NCI-H460 (cell line): ENCODE measurements at places on chromosomes 16 and 17.
A peak's percentile ranks its signal among the peaks of the same experiment; 100 is the strongest.

- no peak for DNase-seq
Observed at GRCh38 chr16:47568351-47568750, 107.2 kb downstream of the PHKB start.

DNA sequence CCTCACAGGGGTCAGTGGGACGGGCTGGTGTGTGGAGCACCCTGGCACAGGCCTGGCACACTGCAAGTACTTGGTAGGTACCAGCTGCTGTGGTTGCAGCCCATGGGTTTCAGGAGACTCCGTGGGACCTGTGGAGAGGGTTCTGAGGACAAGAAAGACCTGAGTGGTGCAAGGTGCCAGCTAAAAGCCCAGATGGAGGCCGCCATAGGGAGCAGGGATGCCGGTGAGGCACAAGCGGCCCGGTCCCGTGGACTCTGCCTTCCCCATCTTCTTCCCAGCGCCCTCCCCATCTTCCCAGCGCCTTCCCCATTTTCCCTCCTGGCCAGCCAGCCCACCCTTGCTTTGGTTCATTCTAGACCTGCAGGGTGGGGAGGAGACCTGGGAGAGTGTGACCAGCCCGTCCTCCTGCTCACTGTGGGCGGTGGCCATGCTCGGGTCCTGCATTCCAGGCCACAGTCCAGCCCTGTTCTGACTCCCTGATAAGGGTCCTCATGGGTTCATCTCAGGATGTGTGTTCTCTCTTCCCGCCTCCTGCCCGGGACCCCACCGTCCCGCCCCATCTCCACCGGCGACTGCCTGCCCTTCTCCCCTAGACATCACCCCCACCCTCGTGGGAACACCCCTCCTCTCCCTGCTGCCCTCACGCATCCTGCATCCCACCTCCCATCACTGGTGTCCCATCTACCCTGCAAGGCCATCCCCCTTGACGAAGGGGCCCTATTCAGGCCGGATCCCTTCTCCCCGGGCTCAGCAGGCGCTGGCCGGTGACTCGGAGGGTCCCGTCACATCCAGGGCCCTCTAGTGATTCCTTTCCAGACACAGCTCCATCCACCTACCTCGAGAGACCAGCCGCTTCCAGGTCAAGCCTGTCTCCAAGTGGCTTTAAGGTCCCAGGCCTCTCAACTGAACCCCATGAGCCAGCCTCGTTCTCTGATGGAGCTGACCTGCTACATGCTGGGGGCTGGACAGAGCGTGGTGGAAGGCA, 3.4 kb downstream of the ZNF469 start:
- DNase-seq, result no peak

DNA sequence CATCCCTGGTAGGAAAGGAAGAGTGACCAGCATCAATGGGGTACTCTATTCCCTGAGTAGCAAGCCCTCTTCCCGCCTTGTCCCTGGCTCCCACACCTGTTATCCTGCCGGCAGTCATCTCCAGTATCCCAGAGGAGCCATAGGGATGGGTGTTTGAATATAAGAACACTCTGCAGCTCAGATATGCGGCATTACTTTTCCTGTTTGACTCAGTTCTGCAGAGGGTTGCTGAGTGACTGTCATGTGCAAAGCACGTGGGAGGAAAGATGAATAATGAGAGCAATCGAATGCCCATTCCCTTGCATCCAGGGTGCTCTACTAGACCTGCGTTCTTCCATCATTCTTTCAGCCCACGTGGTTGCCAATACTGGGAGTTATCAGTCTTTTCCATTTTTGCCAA, 115.1 kb downstream of the PRKCB start:
- no peak for DNase-seq

- DNase-seq, result no peak
Observed at GRCh38 chr16:72743011-72743761, 304.7 kb downstream of the ZFHX3 start.

- DNase-seq, result no peak
Observed at GRCh38 chr17:34614698-34615097, 35.3 kb downstream of the TMEM132E start.

DNA sequence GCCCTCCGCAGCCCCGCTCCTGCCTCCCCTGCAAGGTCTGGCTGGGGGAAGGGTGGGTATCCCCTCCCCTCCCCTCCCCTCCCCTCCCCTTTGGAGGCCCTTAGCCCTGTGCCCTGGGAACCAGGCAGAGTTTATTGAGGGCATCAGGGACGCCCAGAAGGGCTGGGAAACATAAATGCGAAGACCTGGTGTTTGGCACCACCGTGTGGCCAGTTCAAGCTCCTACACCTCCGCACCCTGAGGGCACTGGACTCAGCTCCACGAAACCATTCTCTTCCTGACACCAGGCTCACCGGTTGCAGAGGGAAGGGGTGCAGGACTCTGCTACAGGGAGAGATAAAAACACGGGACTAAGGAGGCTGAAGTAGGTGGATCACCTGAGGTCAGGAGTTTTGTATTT, 1.0 kb upstream of the AIPL1 start:
- peak; percentile 62 for DNase-seq

DNA sequence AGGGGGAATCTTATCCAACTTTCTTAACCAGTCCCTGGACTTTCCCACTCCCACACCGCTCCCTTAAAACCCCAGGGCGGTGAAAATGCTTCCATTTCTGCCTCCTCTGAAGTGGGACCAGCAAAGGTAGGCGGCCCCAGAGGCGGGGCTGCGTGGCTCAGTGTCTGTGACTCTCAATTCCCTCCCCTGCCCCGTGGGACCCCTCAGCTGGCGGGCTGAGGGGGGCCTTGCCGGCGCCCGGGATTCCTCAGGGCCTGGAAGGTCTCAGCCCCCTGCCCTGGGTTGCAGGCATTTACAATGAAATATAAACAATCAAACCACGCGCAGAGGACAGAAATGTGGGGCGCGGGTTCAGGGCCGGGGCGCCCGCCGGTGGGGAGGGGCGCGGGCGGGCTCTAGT, 3.6 kb downstream of the SOST start:
- no peak for DNase-seq

- no peak for DNase-seq
Observed at GRCh38 chr17:61053469-61053868, 346.2 kb upstream of the TBX2 start.

DNA sequence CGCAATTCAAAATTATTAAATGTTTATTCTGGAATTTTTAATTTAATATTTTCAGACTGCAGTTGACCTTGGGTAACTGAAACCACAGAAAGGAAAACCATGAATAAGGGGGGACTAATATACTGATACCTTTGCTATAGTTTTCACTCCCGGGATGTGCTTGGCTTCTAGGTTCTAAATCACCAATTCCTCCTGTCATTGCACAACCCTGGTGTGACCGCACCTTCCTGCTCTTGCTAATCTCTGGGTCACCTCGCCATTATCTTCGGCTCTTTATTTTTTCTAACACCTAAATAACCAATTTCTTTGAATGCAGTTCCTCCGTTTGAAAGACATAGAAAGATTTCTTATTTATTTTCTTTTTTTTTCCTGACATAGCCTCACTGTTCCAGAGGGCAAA, 634.5 kb upstream of the GOT2 start:
- no peak for DNase-seq

DNA sequence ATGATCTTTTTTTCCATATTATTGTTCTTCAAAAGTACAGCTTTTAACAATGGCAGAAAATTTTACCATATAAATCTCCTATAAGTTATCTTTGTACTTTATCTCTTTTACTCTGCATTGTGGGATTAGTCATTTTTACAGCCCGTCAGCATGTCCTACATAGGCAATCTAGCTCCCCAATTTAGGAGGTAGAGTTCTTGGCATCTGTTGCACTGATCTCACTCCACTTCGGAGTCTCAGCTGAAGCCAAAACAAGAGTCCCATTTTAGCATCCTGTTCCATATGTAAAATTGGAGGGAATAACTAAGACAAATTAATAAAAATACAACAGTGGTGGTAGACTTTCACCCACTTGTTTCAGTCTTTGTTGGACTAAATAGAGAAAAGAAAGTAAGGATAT, 31.1 kb upstream of the PRSS54 start:
- no peak for DNase-seq

DNA sequence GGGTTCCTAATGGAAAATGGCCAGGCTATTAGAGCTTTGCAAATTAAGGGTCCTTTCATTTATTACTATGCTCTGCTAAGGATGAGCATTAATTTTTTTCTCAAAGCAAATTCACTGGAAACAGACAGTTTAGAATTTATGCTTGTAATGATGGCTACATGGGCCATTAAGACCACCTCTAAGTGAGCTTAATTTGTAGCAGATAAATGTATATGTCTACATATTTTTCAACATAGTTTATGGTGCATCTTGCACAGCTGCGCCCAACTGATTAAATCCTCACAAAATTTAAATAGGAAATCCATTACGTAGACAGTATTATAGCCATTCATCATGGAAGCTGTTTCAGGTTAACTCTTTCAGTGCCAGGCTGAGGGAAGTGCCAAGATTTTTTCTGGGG, 220.9 kb downstream of the CBLN1 start:
- DNase-seq, result no peak

DNA sequence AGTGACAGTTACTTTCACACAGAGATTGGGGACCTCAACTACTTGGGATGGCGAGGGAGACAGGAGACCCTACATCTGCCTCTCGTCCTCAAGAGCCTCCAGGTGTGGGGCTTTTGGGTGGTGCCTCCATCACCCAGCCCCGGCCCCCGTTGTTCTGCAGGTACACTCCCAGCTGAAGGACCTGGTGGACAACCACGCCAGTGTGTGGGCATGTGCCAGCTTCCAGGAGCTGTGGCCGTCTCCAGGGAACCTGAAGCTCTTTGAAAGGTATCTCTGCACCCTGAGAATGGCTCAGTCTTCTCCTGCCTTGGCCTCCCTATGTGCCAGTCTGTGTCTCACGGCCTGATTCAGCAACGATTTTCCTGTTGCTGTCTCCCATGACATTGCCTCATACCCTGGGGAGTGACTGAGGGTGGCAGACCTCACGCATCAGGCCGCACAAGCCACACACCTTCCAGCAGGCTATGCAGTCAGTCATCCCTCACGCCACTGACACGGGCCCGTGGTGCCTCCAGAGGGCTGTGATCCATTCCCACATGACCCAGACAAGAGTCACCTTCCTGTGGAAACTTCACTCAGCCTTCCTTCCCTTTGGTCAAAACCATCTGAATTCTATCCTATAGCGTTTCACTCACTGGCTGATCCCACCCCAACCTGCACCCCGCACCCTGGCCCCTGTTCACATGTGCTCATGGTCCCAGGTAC, 3.7 kb downstream of the CCNF start:
- no peak for DNase-seq

DNA sequence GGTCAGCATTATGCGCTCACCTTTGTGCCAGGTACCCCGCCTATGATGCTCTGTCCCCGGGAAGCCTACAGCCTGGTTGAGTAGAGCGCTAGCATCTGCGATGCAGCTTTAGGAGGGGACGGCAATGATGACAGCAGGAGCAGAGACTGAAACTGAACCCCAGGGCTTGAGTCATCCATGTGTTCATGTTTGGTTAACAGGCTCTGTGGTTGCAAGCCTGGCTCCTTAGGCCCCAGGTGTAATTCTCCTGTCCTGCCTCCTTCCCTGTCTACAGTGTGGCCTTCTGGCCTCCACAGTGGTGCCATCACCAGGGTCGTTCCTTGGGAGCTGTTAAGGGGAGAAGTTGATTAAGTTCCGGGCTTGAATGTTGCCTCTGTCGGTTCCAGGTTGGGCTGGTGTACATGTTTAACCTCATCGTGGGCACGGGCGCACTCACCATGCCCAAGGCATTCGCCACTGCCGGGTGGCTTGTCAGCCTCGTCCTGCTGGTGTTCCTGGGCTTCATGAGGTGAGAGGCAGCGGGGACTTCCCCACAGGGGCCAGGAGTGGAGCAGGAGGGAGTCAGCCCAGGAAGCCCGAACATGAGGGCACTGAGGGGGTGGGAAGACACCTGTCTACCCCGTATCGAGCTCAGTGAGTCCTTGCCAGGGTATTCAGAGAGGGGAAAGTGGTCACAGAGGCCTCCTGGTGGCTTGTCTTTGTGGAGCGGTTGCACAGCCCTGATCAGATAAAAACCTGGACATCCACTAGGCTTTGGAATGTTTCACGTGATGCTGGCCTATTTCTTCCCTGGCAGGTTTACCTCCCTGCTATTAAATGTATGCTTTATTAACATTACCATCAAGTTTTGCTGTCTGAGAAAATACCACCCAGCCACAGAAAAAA, 9.2 kb upstream of the NAT9 start:
- DNase-seq, result no peak

DNA sequence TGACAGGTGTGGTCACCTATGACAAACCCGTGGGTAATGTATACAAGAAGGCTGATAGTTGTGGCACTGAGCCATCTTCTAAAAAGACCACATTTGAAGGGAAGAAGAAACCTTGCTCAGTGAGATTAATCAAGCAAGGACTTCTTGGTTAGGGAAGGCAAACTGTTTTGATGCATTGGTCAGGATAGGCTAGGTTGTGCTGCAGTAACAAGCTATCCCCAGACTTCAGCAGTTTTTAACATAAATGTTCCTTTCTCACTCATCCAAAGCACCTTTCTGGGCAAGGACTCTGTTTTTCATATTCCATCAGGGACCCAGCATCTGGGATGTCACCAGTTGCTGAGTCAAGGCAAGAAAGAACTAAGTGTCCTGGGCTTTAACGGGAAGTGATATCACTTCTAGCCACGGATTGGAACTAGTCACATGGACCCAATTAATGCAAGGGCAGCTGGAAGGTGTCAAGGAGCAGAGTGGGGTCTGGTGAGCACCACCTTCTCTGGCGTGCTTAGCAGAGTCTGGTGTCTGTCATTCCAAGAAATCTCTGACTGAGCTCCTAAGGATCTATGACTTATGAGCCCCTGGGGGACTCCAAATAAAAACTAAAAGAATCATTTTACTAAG, 52.0 kb upstream of the CCL2 start:
- DNase-seq, result no peak

DNA sequence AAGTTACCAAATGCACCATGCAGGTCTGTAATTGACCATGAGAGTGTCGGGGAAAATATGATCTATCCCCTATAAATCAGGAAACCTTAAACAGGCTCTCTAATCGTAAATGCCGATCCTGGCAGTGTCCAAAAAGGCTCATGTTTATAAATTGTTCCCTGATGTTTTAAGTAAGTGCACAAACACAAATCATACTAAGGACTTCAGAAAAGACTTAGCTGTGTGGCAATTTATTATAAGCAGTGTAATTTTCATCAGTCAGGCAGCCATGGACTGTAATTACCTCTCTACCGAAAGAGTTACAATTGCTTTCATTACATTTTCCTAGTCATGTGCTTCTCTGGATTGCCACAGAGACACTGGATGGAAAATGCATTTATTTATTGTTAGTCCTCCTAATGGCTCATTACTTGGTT, 73.4 kb upstream of the COX10 start:
- no peak for DNase-seq

GRCh38 chr17:4978726-4979125, 8.7 kb downstream of the CAMTA2 start:
- DNase-seq, result no peak

GRCh38 chr17:74862108-74862901, 2.6 kb upstream of the GRIN2C start:
- DNase-seq, result peak; percentile 46

DNA sequence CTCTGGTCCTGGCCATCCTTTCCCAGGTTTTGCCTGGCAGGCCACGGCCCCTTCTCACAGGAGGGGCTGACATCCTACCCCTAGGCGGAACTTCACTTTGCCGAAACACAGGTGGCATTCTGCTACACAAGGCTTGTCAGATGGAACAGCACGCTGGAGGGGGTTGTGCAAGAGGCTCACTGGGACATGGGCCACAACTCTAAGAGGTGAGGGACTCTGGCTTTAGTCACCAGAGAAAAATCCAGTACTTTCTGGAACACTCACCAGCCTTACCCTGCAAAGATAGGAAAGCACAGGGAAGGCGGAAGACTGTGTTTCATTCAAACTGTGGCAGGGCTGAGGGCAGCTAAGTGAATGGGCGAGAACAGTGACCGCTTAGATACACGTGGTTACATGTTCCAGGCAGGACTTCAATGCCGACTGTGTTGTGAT, 18.3 kb downstream of the CDC42EP4 start:
- DNase-seq, result no peak
